HFFc6 (cell line): ENCODE measurements at places on chromosomes 3 and 15.

DNA sequence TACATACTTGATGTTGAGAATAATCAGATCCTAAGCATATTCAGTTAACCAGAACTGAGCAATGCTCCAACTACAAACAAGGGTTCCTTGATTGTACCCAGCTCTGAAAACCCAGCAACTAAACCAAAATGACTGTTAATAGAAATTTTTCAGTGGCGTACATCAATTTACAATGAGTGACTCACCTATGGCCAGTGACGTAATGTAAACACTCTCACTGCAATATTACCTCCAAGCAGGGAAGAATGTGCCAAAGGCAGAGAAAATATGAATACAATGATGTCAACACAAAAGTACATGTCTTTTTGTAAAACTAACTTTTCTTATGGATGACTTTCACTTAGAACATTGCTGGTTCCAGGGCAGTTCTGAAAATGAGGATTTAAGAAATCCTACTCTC, 611.3 kb downstream of the EDEM1 start:
- no peak for DNase-seq

DNA sequence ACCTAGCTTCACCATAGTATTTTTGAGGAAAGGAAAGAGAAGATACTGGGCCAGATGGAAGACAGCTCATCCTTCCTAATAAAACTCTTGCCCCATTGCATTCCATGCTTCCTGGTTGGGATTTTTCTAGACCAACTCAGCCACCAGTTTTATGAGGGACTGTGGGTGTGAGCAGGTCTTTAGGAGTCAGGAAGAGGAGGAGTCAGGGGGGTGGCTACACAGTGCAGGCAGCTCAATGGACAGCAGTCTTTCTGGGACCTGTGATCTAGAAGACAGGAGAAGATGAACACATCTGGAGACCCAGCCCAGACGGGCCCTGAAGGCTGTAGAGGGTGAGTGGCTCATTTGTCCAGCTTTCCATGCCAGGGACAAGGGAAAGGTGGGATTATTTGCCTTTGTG, at the start of gene NOX5:
Gene NOX5 (plus strand): TSS at position 242 of the 400 bp plus-strand sequence. CDS start 41 bp downstream, at position 283.
- DNase-seq = peak; percentile 94

GRCh38 chr3:42376344-42376798, 34.0 kb downstream of the LYZL4 start:
- peak; percentile 54 for DNase-seq

DNA sequence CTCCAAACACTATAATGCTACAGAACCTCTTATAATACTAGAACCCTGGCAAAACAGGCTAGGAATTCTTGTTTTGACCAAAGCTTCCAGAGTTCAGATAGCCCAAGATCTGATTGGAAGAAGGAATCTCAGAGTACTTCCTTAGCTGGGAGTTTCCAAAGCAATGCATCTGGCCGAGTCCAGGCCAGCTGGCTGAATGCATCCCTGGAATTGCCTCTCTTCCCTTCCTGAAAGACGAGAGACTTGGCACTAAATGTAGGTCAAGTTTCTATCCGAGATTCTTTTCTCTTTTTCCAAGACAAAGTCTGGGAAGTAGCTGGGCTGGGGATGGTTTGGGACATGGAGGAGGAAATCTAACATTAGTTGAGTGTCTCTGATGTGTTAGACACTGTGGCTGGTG, 68.7 kb upstream of the ADPGK start:
- no peak for DNase-seq

- DNase-seq = no peak
Measured at GRCh38 chr3:23067116-23067515, 136.0 kb upstream of the UBE2E2 start.

DNA sequence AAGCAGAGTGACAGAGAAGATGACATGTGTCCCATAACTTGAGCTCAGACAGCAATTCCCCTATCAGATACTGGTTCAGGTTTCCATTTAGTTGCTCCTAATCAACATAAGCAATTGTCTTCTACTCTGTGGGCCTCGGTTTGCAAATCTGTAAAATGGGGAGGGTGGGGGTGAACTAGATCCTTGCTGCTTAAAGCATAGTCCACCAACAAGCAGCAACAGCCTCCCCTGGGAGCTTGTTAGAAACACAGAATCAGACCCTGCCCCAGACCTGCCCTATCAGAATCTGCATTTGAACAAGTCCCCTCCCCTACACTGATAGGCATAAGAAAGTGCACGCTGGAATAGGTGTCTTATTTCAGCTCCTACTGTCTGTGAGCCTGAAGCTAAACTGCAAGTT, 87.8 kb downstream of the CEMIP start:
- no peak for DNase-seq

DNA sequence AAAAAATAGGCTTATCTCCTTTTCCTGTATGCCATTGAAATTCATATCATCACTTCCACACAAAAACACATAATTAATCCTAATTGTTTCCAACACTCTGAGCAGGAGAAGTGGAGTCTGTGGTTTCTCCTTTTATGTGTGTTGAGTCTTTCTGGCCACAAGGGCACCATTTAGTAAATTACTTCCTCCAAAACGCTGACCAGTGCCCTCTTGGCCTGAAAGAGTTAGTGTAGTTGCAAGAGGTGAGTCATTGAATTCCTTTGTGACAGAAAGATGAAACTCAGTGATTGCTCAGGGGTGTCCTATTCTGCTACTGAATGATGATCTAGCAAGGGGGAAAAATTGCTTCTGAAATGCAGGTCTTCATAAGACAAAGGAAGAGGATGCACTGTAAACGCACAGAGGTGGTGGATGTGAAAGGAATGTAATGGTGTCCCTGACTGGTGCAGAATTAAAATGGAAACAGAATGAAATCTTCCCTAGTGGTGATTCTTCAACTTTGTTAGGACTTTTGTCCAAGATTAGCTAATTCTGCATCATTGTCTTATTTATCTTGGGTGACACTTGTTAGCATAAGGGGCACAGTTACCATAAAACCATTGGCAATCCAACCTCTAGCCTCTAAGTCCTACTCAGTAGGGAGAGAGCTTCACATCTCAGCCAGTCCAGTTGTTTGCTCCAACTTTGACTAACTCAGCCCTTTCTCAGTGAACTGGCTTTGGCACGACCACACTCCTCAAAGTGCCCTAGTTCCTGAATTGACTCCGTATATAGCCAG, 208.4 kb upstream of the NANOGP8 start:
- peak; percentile 78 for DNase-seq

DNA sequence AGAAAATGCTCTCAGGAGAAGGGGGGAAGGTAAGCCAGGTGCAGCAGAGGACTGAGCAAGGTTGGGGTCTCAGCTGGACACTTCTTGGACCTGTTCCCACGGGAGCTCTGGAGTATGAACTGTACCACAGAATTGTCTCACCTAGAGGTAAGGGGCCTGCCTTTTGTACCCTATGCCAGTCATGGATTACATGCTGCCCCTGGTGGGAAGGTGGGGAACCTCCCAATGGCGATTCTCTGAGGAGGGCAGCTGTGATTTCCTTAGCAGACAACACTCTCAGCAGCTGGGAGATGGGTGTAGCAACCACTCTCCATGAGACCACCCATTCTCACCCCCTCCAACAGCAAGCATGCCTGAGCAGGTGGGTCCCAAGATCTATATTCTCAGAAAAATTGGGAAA, 329.4 kb upstream of the CTNNB1 start:
- DNase-seq = no peak

DNA sequence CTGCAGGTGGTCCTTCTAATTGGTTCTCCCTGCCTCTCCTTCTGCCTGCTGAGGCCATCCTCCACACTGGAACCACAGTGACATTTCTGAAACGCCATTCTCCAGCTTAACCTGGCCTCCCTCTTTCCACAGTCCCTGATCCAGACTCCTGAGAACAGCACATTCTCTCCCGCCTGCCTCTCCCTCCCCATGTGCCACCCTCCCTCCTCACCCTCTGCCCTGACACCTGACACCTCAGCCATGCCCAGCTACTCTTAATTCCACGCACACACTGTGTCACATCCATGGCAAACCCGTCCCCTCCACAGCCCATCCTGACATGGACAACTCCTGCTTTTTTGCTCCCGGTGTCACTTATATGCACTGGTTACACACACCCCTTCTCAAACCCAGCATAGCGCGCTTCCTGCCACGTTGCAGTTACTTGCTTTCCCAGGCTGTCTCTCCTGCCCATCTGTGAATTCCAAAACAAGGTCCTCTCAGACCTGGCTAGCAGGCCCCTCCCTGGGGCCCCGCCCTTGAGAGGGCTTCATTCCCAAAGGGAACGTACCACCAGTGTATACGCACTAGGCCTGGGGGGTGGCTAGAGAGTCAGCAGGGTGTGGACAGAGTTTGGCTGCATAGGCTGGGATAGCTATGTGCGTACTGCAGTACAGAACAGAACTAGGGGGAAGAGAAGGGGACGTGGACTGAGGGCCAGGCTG, 92.7 kb upstream of the BLM start:
- DNase-seq = no peak

GRCh38 chr3:194323785-194324735, 27.1 kb downstream of the CPN2 start:
- DNase-seq = peak; percentile 63

- DNase-seq = no peak
Measured at GRCh38 chr15:78878356-78878755, 5.7 kb downstream of the MORF4L1 start.

DNA sequence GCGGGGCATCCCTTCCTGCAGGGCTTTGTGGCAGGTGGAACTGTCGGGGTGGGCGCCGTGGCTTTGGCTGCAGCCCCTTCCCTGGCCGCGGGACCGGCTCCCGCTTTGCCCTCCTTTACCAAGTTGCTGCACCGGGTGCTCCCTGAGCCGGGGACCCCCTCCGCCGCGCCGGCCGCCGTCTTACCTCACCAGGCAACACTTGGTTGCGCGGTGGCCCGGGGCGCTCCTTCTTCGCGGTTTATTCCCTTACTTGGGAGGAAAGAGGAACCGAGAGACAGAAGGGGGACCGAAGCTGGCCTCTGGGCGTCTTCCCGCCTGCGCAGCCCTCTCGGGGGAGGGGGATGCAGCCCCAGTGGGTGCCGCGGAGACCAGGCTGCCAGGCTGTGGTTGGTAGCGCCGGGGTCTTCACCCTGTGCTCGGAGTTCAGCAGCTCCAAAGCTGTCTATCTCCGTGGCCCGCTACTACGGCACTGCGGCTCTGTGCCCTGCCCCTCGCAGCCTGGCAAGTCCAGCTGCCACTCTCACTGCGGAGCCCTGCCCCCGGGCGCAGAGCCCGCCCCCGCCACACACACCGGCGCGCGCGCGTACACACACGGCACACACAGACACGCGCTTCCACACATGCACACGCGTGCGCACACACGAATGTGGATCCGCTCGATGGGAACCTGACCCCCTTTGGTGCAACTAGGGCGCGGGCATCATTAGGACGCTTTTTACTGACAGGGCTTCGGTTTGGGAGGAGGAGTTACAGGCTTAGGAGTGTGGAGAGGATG, at the start of gene DGKG:
Gene DGKG (minus strand): TSS at position 473 of the 775 bp plus-strand sequence. CDS start 41,775 bp downstream, outside the sequence.
- DNase-seq = no peak

DNA sequence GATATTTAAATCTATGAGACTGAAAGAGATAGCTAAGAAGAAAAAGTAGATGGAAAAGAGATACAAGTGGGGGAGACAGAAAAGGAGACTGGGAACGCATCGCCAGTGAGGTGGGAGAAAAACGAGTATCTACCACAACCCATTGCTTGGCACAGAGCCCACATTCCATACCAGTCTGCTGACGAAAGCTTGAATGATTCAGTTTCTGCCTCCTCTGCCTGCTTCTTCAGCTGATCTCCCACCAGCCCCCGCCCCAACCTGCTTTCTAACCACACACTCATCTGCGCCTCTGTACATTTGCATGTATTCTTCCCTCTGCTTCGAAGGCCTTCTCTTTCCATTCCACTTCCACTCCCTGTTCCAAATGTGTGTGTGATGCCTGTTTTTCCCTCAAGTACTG, 188.1 kb downstream of the USP13 start:
- peak; percentile 12 for DNase-seq

- DNase-seq = no peak
Measured at GRCh38 chr3:13325892-13326443, 94.2 kb downstream of the NUP210 start.

- DNase-seq = no peak
Measured at GRCh38 chr3:47424434-47425382, 43.9 kb downstream of the PTPN23 start.

DNA sequence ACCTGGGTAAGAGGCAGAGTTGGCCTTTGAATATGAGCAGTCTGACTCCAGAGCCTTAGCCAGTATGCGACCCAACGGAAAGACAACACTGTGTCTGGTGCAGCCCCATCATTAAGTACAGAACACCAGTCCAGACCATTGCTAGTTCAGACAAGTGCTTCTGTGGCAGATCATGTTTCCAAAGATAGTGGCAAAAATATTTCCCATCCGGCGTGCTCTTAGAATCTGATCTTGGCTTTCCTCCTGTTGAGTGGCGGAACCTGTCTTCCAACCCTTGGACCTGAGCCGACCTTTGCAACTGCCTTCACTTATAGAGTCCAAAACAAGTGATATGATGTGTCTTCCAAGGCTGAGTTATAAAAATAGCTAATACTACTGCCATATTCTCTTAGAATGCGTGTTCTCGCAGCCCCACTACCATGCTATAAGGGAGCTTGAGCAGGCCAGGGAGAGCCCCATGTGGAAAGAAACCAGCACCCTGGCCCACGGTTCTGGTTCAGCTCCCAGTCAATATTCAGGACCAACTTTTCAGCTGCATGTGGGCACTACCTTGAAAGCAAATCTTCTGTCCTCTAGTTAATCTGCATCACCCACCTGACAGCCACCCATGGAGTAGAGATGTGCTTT, 322.4 kb upstream of the SLCO3A1 start:
- DNase-seq = no peak

DNA sequence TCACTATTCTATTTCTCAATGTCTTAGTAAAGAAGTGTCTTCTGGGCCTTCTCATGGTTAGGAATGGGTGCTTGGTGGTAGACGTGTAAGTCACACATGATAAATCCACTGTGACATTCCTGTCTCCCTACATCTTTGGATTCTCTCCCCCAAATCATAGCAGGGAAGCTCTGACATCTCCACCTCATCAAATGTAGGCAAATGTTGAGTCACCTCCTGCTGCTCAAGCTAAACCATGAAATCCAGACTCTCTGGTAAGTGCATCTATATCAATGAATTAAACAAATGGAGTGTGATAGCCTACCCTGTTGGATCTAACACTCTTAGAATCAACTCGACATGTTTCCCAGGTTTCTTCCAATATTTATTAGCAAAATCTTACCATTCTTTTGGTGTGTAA, 42.8 kb upstream of the RPL35A start:
- peak; percentile 25 for DNase-seq

DNA sequence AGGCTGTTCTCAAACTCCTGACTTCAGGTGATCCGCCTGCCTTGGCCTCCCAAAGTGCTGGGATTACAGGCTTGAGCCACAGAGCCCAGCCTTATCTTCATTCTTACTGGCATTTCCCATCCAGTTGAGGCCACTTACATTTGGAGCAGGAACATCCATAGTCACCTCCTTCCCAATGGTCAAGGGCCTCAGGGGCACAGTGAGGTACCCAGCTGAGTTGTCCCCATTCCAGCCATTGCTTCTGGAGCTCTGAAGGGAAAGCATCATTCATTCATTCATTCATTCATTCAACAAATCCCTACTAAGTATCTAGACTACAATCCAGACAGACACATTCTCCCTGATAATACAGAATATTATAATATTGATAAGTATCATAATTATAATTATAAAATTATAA, 12.2 kb downstream of the PLA2G4D start:
- DNase-seq = no peak

DNA sequence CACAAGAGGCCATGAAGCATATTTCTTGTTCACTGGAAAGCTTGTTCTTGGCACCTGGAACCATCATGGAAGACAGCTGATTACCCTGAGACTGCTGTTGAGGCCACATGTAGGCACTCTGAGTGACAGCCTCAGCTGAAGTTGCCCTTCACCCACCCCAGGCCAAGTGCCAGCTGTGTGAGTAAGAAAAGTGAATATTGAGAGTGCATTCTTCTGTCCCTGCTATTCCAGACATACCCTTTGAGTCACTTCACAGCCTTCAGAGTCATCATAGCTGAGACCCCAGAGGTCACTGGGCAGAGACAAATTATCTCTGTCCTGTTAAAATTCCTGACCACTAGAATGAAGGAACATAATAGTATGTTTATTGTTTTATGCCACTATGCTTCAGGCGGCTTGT, 79.6 kb downstream of the NFKBIZ start:
- DNase-seq = peak; percentile 88
